Omental fat pad (tissue), 4 donors: ENCODE measurements at places on chromosomes 3 and 15.

DNA sequence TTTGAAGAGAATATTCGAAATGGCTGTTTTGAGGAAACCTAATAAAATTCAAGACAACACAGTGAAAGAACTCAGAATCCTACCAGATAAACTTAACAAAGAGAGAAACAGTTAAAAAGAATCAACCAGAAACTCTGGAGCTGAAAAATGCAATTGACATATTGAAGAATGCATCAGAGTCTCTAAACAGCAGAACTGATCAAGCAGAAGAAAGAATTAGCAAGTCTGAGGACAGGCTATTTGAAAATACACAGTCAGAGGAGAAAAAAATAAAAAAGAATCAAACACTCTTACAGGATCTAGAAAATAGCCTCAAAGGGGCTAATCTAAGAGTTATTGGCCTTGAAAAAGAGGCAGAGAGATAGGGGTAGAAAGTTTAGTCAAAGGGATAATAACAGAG, 13.5 kb downstream of the C3orf33 start:
- no peak for DNase-seq

DNA sequence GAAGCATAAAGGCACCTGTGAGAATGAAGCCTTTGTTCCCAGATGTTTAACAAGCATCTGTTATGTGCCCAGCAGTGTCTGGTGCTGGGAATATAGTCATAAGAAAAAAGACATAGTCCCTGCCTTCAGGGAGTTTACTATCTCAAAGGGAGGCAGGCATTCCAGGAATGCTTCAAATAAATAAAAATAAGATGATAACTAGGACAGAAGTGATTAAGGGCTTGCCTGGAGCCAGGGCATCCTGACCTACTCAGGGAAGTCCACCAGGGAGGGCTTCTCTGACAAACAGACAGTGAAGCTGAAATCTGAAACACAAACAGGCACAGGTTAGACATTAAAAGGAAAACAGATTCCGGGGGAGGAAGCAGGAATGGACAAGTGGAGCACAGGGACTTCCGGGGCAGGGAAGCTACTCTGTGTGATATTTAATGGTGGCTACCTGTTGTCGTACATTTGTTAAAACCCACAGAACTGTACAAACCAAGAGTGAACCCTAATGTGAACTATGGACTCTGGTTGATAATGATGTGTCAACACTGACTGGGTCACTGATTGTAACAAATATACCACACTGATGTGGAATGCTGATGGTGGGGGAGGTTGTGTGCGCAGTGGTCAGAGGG, 53.3 kb downstream of the ITGB5 start:
- no peak for DNase-seq

- no peak for DNase-seq
Measured at GRCh38 chr3:12918231-12918630, 76.9 kb upstream of the RPL32 start.

- no peak for DNase-seq
Measured at GRCh38 chr3:123475786-123476185, 26.9 kb upstream of the ADCY5 start.

GRCh38 chr15:43903864-43904290, 77.1 kb downstream of the WDR76 start:
- DNase-seq = peak; percentile 47

DNA sequence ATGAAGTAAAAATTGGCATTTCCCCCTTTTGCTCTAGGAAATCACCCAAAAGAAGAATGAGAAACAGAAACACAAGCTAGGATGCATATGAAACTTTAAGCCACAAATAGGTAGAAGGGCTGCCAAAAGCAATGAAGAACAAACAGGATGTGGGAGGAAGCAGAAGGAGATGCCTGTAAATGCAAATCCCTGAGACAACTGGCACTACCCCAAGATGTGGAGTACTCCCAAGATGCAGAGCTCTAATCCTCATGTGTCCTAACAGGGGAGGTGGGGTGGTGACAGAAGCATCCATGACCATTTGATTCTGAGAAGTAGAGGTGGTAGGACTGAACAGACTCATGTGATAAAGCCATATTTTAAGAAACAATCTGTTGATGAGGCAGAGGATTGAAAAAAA, 31.9 kb upstream of the ZNF280D start:
- DNase-seq = no peak

DNA sequence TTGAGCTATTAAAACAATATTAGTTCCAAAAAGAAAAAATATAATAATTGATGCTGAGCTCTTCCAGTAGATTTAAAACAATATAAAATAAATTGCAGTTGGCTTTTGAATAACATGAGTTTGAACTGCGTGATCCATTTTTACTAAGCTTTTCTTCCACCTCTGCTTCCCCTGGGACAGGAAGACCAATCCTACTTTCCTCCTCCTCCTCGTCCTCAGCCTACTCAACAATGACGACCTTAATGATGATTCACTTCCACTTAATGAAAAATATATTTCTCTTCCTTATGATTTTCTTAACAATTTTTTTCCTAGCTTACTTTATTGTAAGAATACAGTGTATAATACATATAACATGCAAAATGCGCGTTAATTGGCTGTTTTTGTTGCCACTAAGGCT, 78.9 kb upstream of the THRB start:
- no peak for DNase-seq

DNA sequence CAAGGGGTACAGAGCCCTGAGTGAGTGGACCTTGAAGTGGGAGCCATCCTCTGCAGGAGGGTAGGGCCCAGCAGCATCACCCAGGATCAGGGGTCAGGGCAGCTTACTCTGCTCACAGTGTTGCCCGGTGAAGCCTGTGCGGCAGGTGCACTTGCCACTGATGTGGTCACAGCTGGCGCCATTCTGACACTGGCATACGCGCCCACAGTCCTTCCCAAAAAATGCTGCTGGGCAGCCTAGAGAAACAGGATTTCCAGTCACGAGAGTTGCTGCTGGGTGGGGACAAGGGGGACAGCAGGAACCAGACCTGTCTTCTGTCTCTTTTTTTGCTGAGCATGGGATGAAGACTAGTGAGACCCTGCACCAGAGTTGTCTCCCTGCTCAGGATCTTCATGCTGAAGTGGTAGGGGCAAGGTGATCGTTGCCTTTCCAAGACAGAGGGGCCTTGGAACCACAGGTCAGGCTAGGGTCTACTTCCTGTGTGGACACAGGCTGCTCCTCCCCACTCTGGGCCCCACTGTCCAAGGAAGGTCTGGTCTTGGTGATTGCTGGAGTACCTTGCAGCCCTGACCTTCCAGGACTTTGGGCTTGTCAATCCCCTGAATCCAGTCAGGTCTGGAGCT, 46.9 kb downstream of the RAB11A start:
- DNase-seq = no peak

DNA sequence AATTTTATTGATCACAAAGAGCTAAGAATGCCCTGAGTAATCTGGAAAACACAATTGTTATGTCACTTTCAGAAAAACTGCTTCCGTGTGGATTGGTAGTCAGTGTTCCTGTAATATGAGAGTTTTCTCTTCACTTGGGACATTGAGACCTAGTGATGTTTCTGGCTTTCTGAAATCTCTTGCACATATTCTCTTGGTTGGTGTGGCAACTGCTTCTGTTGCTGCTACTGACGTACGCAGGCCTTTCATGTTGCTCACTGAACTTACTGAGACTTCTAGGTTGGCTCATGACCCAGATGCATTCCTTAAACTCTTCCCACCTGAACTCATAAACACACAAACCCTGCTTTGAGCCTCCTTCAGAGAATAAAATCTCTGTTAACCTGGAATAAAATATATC, 175.0 kb upstream of the PFN2 start:
- DNase-seq = no peak

GRCh38 chr3:111735243-111735758, 123.8 kb upstream of the PHLDB2 start:
- DNase-seq = no peak

GRCh38 chr3:65020281-65021160, 332.7 kb upstream of the ADAMTS9 start:
- no peak for DNase-seq

DNA sequence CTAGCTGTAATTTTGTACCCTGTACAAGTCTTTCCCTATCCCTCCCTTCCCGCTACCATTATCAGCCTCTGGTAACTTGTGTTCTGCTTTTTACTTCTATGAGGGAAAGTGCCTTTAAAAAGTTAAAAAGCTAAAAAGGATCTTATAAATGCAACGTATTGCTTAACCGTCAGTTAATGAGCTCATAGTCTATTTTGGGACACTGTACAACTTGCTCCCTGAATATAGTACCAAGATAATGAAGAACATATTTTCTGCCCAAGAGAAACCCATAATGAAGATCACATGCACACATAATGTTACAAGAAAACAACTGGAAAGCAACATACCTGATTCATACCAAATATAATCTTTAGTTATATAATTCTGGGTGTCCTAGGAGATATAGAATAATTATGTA, 22.6 kb downstream of the ZIC1 start:
- DNase-seq = no peak

- DNase-seq = no peak
Measured at GRCh38 chr15:39066677-39067076, 502.1 kb upstream of the RASGRP1 start.

DNA sequence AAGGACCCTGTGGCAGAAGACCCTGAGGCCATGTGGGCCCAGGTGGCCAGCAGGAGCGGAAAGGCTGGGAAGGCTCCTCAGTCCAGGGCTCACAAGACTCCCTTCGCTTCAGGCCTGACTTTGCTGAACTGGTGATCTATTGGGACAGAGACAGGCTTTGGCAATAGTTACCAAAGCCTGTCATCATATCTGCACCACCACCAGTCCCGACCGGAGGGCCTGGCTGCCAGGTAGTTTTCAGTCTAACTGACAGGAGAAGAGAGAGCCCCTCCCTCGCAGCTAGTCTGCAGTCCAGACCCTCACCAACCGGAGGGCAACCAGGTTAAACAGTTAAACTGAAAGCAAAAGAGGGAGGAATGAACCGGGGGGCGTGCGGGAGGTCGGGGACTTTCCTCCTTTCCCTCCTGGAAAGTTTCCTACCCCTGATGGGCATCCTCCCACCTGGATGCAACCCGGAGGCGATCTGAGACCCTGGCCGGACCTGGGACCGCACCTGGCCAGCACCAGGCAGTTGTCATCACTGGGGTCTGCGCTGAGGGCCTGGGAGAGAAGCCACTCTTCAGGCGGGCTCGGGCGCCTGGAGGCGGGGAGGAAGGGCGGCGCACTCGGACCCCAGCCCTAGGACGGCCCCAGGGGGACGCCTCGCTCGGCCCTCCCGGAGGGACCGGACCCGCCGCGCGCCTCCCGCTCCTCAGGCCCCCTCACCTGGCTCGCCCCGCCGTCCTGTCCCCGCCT, 435 bp downstream of the RAB27A start:
- no peak for DNase-seq

DNA sequence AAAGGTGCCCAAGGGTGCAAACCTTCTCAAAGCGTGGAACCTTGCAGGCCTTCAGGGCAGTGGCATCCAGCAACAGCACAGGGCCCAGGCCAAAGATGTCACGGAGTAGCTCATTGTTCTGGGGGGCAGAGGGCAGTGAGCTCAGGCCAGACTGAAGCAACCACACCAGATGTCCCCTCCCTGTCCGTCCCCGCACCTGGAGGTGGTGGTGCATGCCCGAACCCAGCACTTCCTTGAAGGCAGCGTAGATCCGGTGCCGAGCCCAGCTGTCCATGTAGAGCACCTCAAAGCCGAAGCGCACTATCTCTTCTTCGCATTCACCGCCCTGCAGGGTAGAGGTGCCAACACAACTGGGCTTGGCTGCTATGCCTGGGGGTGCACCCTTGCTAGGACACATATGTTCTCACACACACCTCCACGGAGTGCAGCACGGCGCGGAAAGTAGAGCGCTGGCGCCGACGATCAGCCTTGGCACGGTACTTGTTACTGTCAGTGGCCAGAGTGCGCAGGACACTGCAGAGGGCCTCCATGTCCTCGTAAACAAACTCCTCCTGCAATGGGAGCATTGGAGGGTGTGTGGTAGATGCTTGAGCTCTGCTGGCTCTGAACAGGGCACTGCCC, 3.7 kb downstream of the IFRD2 start:
- no peak for DNase-seq

- no peak for DNase-seq
Measured at GRCh38 chr15:96657096-96657495, 326.6 kb downstream of the NR2F2 start.

DNA sequence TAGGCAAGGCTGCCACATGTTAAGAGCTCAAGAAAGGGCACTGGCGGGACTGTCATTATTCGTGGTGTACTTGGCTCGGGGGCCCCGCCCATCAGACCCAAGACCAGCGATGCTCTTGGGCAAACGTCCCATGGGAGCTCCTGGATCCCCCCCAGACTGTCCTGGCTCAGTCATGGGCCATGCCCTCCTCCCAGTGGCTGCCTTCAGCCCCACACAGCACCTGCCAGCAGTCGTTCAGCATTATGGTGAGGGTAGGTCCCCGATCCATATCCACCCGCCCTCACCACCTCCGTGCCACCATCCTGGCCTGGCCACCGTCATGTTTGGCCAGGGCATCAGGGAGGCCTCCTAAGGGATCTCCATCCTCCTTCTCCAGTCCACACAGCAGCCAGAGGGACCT, 51.4 kb upstream of the IQSEC1 start:
- DNase-seq = no peak

DNA sequence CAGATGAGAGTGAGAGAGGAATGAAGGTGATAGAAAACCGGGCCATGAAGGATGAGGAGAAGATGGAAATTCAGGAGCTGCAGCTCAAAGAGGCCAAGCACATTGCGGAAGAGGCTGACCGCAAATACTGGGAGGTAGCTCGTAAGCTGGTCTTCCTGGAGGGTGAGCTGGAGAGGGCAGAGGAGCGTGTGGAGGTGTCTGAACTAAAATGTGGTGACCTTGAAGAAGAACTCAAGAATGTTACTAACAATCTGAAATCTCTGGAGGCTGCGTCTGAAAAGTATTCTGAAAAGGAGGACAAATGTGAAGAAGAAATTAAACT, 88.9 kb downstream of the EOMES start:
- DNase-seq = no peak

DNA sequence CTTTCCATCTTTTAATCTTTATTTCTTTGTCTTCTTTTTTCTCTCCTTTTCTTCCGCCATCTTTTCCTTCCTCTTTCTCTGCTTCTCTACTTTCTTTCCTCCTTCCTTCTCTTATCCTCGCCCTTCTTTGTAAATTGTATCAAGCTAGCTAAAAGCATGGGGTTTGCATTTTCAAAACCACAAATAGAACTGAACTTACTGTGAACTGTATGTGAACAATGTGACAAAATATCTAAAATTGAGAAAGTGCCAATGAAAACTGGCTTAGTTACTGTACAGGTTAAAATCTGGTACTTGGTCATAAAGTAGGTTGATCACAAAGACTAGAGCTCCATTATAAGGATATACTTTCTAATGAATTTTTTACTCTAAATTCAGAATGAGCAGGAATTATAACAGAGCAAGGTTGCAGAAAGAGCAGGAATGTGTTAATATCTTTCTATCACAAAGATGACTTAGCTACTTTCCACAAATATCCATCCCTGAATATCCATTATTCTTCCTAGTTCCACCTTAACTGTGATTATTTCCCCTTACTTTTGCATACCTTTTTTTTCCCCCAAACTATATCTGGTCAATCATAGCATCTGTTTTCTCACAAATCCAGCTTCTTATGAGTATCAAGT, 122.4 kb downstream of the LSAMP start:
- no peak for DNase-seq

DNA sequence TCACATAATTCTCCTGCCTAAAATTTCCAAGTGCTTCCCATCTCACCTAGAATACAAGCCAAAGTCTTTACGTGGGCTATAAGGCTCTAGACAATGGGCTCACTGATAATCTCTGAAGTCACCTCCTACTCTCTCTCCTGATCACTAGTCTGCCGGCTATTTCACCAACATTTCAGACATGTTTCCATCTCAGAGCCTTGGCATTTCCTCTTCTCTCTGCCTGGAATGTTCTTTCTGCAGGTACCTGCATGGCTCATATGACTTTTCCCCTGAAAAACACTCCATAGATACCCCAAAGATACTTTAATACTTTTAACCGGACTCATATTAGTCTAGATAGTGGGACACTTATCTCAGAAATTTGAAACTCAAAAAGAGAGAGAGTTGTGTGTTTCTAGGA, 32.7 kb downstream of the CD200 start:
- DNase-seq = no peak
